Progenitor cell of endocrine pancreas (in vitro differentiated cells): ENCODE measurements at places on chromosomes 2 and 18. TPM values are rescaled to one million over a fixed set of nuclear protein-coding genes. Genes with fewer than 3 reads are reported as not detected.

Gene CFAP221
- total RNA-seq, result 33.0 and 37.4 TPM in 2 replicates

Gene SLC25A12
- total RNA-seq, result 8.6 and 13.9 TPM in 2 replicates

Gene ST6GAL2
- total RNA-seq, result 8.0 and 8.3 TPM in 2 replicates

Gene ALK
- 0.11 TPM in 1 of 2 replicates, not detected in the other for total RNA-seq

Gene NT5C1B
- not detected in 2 replicates for total RNA-seq

Gene UGT1A1
- total RNA-seq, result not detected in 2 replicates

GRCh38 chr2:128446874-128447537, 128.3 kb upstream of the HS6ST1 start:
- no peak for DNase-seq

- no peak for DNase-seq
Observed at GRCh38 chr2:152242787-152243472, 67.4 kb upstream of the STAM2 start.

GRCh38 chr2:238506371-238507068, 79.8 kb downstream of the ASB1 start:
- DNase-seq, result no peak

DNA sequence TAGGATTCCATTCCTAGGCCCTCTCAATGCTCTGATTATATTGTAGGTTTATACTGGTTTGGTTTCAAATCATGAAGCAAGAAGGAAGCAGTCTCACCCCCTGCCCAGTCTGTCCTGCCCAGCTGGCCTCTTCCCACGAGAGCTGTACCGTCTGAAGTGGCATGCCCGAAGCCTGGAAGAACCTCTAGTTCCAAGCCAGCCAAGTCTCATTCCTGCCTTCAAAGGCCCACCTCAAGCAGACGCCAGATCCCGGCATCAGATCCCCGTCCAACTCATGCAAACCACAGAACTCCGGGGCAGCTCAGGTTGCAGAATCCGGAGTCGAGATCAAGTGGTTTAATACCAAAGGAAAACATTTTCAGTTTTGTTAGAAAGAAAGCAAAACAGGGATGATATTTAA, 234.4 kb downstream of the LPIN1 start:
- DNase-seq, result no peak

DNA sequence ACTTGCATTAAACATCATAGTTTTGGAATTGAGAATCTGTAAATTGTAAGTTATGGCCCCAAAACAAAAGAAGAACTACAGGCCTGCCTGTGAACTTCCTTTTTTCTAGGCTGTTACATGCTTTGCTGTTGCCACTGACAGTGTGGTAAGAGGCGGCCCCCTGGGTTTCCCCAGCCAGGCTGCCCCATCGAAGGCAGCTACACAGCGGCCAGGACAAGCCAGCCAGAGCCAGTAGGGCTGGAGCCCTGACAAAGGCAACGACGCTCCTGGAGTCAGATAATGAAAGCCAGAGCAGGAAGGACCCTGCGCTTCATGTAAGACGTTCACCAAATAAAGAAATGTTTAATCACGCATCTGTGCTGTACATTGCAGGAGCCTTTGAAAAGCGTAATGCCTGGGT, 55.0 kb downstream of the ANKRD44 start:
- no peak for DNase-seq

- no peak for DNase-seq
Observed at GRCh38 chr2:8346706-8347430, 335.0 kb upstream of the ID2 start.

DNA sequence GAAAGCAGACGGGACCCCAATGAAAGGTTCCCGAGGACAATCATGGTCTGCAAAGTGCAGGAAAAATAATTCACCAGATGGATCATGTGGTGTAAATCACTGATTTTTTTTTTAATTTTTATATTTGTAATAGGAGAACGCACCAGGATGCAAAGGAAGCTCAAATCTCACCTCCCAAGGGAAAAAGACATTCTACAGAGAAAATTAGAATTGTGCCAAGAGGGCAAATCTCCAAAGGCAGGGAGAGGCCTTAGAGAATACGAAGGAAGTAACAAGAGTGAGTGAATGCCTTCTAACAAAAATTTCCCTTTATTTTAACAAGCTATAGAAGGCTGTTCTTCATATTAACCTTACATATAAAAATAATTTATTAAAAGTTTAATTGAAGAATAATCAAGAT, 90.9 kb downstream of the ANKRD44 start:
- DNase-seq, result no peak

DNA sequence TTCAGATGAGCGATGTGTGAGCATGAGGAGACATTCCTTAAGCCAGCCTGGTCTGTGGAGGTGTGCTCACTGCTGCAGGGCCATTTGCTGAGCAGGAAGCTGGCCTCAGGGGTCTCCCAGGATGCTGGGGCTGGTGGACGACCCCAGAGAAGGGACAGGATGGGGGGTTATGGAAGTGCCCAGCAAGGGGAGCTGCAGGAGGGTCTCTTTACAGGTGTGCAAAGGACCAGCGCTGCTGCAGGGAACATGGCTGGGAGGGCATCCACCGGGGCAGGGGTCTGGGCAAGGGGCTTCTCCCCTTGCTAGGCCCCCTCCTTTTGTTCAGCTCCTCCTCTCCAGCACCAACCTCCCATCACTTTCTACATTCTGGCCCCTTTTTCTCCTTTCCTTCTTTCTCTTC, 185.2 kb downstream of the GBX2 start:
- no peak for DNase-seq

- no peak for DNase-seq
Observed at GRCh38 chr2:237864444-237864931, 5.1 kb downstream of the RAMP1 start.

- DNase-seq, result no peak
Observed at GRCh38 chr18:24397131-24397693, 412 bp downstream of the OSBPL1A start.

GRCh38 chr2:4090668-4091630, 387.6 kb downstream of the DCDC2C start:
- peak; percentile 36 for DNase-seq
